Activated T-cell treated with anti-CD3 and anti-CD28 coated beads, Interleukin-2, amount 50 U/mL, for 4 hours (primary cell): ENCODE measurements at places on chromosomes 6 and 20. TPM values are rescaled to one million over a fixed set of nuclear protein-coding genes. Genes with fewer than 3 reads are reported as not detected.
A peak's percentile ranks its signal among the peaks of the same experiment; 100 is the strongest.

- DNase-seq: no peak
Observed at GRCh38 chr20:8693709-8694108, 375.2 kb upstream of the PLCB4 start.

GRCh38 chr6:54390362-54390761 lies 82.1 kb downstream of the TINAG start:
- no peak for DNase-seq

GRCh38 chr6:21740376-21741124 lies 147.0 kb downstream of the SOX4 start:
- DNase-seq: no peak

Gene PRSS35
- total RNA-seq: not detected

GRCh38 chr20:62980970-62981369 lies 25.8 kb downstream of the BHLHE23 start:
- peak; percentile 23 for DNase-seq

DNA sequence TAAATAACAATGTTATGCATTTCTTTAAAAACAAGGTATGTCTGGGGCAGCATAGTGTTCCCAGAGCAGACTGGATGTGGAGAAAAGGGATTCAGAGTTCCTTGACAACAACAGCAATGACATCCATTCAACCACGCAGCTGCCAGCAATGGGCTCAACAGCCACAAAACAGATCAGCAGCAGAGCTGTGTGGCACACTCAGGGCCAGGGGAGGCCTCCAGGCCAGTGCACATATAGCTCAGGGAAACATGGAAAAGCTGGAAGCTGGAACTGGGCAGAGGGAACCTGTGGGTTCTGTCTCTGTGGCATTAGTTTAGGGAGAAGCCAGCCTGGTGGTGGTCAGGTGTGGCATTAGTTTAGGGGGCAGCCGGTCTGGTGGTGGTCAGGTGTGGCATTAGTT lies 148.3 kb downstream of the SMOC2 start:
- DNase-seq: no peak

DNA sequence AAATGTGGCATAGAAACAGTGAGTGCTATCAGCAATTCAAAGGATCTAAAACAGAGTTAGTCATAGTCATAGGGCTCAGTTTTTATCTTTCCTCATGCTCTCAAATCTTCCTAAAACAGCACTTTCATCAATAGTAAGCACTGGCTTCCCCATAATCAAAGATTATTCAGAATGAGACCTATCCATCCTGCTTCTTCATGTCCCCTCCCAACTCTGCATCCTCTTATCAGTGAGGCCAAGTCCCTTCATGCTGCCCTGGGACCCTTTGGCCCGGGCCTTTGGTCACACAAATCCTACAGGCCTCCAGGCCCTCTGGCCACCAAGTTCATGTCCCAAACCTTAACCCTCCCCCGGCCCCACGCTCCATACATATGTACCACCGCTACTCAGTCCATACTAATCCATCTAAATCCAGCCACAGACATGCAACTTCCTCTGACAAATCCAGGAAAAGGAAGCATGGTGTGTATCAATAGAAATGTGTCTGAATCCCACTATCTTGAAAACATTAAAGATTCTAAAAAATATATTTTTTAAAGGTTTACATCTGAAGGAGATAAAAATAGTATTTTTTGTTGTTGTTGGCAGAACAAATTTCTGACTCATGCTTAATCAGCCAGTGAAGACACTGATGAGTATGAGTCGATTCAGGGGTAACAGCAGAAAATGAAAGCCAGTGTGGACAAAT lies 143.5 kb downstream of the PDE7B start:
- DNase-seq: no peak
